CD4-positive, alpha-beta T cell treated with Interferon gamma for 1 hour (primary cell): ENCODE measurements at places on chromosomes 13 and 19.

GRCh38 chr13:100124265-100124664 lies 35.4 kb downstream of the PCCA start:
- peak; percentile 6 for DNase-seq

DNA sequence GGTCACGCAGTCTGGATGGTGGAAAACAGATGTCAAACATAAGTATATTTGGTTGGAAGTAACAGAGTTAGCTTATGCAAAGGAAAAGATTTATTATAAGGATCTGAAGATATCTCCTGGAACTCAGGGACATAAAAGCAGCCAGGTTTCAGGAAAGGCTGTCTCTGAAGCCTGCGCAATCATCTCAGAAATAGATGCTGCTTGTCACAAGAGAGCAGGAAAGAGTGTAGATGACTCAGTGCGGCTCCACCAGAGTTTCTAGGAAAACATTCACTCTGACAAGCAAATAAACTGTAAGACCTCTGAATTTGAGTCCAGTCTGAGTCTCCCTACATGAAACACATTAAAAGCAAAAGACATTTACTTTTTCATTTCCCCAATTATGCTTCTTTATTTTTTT lies 220.4 kb upstream of the HTR2A start:
- DNase-seq = no peak

DNA sequence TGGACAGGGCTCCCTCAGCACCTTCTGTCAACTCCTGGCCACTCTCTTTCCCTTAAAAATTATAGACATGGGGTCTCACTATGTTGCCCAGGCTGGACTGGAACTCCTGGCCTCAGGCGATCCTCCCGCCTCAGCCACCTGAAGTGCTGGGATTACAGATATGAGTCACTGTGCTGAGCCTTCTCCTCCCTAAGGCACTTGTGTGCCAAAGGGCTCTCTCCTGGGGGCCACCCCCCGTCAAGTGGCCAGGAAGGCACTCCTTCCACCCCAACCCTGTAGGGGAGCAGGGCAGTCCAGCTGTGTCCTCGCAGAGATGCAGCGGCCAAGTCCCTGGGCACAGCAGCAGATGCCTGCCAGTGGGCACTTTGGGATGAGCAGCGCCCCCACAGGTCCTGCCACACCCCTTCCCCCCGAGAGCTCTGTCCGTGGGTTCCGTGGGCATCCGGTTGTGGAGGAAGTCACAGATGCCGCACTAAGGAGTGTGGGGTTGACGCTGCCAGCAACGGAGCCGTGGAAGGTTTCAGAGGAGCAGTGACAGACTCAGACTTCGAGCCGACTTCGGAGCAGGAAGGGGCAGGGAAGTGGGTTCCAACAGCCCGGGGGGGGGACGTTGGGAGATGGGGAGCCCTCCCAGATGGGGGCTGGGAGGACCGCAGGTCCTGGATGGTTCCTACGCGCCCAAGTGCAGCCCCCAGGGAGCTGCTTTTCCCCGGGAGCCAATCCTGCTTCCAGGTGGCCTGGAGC lies 3.3 kb upstream of the UQCR11 start:
- no peak for DNase-seq

GRCh38 chr19:3543150-3544057 lies 4.4 kb downstream of the TEKTIP1 start:
- DNase-seq = no peak

GRCh38 chr19:49951806-49952478 lies 9.0 kb downstream of the SIGLEC11 start:
- no peak for DNase-seq

GRCh38 chr13:34764246-34764645 lies 177.8 kb upstream of the NBEA start:
- DNase-seq = no peak

DNA sequence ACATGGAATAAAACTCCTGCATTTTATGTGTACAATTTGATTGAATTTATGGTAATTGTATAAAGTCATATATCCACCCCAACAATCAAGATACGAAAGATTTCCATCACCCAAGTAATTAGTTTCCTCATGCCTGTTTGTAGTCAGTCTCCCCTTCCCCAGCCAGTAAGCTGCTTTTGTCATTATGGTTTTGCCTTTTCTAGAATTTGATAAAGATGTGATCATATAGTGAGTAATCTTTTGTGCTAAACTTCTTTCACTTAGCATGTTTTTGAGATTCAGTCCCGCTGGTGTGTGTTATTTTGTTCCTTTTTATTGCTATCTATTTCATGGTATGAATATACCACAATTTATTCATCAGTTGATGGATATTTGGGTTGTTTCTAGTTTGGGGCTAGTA lies 16.0 kb downstream of the ITM2B start:
- no peak for DNase-seq

- peak; percentile 63 for DNase-seq
Observed at GRCh38 chr19:3276341-3276799, 51.9 kb downstream of the CELF5 start.

GRCh38 chr13:46401432-46401831 lies 14.4 kb upstream of the RUBCNL start:
- DNase-seq = no peak
